NCI-H345 (cell line): ENCODE measurements at places on chromosomes 6 and 20.
A peak's percentile ranks its signal among the peaks of the same experiment; 100 is the strongest.

- no peak for DNase-seq
These were observed 245.9 kb downstream of the FARS2 start for GRCh38 chr6:5507131-5507681.

DNA sequence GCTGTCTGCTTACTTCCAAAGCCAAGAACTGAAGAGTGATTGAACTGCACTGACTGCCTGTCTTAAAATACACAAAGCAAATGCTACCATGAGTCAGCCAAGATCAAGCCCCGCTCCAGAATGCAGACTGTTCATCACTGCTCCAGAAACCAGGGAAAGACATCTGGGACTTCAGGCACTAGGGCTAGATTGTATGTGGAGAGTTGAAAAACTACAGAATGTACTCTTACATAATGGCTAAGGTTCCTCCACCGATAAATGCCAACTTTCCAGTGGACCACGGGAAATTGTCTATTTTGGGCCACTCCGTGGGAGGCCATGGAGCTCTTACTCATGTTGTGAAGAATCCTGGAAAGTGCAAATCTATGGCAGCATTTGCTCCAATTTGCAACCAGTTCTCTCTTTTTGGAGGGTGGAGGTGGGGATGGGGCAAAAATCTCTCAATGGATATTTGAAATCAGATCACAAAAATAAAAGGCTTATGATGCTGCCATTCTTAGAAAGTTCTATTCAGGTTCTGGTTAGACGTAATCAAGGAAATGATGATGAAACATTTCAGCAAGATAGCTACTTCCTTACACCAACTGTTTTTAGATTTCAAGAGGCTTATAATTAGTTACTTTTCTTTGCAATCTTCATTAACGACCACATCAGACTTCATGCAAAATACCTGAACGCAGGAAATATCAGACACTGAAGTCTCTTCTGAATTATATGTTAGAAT lies 11.8 kb upstream of the CAP2 start:
- DNase-seq, result no peak

- DNase-seq, result no peak
These were observed 23.7 kb upstream of the TFAP2C start for GRCh38 chr20:56605261-56605996.

DNA sequence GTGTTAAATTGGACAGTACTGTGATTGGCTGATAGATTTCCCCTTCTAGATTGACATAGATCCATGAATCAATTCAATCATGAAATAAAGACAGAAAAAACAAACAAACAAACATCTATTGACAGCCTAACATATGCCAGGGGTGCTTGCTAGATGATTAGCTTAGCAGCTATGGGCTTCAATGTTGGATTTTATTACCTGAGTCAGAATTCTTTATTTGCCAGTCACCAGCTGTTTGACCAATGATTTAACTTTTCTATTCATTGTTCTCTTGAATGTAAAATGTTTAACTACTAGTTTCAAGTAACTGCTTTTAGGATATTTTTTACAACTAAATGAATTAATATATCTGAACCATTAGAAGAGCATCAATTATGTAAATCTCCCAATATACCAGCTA lies 901.3 kb upstream of the CITED2 start:
- DNase-seq, result no peak

DNA sequence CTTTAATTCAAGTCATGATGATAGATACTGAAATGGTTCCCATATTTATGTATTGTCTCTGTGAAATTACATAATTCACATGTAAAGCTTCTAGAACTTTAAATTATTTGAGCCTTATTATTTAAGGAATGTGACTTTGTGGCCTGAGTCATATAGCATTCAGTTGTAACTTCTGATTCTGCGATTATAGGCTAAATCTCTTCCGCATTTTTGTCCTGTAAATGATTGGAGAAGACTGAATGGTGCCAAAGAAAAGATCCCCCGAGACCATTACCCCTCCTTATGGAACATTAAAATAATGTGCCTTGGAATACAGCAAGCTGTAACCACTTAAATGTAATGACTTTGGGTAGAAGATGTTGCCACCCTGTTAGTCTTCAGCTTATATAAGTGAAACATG lies 63.3 kb upstream of the MAP7 start:
- DNase-seq, result no peak

GRCh38 chr20:34534391-34535165 lies 18.4 kb downstream of the DYNLRB1 start:
- DNase-seq, result no peak

DNA sequence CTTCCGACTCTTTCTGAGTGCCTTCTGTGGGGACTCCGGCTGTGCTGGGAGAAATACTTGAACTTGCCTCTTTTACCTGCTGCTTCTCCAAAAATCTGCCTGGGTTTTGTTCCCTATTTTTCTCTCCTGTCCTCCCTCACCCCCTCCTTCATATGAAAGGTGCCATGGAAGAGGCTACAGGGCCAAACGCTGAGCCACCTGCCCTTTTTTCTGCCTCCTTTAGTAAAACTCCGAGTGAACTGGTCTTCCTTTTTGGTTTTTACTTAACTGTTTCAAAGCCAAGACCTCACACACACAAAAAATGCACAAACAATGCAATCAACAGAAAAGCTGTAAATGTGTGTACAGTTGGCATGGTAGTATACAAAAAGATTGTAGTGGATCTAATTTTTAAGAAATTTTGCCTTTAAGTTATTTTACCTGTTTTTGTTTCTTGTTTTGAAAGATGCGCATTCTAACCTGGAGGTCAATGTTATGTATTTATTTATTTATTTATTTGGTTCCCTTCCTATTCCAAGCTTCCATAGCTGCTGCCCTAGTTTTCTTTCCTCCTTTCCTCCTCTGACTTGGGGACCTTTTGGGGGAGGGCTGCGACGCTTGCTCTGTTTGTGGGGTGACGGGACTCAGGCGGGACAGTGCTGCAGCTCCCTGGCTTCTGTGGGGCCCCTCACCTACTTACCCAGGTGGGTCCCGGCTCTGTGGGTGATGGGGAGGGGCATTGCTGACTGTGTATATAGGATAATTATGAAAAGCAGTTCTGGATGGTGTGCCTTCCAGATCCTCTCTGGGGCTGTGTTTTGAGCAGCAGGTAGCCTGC lies 4.8 kb downstream of the PIM1 start:
- no peak for DNase-seq

DNA sequence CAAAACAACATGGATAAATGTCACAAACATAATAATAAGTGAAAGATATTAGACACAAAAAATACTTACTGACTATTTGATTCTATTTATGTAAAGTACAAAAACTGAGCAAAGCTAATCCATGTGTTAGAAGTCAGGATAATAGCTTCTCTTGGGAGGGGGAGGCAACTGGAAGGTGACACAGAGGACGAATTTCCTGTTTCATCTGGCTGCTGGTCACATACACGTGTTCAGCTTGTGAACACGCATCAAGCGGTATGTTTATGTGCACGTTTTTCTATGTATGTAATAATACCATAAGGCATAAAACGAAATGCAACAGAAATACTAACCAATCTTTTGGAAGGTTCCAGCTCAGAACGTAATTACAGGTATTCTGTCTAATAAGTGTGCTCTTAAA lies 54.3 kb downstream of the MKKS start:
- no peak for DNase-seq

GRCh38 chr20:47127546-47127945 lies 229.0 kb downstream of the ZMYND8 start:
- no peak for DNase-seq

GRCh38 chr20:8974009-8974708 lies 94.7 kb upstream of the PLCB4 start:
- no peak for DNase-seq

DNA sequence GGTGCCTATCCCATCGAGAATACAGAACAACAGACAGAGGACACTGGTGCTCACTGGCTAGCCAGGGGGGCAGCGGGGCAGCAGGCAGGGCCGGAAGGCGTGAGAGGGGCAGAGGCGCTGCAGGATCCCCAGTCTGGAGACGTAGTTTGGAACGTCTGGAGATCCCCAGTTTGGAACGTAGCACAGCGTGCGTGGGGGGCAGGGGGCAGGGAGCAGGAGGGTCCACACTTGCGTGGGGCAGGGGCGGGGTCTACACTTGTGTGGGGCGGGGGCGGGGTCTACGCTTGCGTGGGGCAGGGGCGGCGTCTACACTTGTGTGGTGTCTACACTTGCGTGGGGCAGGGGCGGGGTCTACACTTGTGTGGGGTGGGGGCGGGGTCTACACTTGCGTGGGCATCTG lies 107.2 kb downstream of the DACT2 start:
- no peak for DNase-seq

GRCh38 chr6:70884074-70884983 lies 72.5 kb downstream of the B3GAT2 start:
- DNase-seq, result peak; percentile 65

DNA sequence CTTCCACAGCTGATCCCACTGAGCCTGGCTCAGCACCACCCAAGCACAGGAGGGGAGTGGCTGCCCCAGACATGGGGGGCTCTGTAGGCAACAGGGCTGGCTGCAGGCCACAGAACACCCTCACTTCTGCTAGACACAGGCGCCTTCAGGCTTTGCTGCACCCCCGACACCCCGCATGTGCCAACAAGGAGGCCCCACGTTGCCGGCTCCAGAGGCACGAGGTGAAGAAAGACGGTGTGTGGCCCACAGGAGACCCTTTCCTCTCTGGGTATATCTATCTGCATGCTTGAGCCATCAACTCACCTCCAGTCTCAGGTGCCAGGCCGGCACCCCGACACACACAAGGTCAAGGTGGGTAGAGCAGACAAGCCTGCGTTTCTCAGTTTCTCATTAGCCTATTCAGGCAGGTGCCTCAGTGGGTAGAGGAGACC lies 158.3 kb downstream of the DLL1 start:
- no peak for DNase-seq

GRCh38 chr6:137725949-137726348 lies 141.1 kb upstream of the TNFAIP3 start:
- no peak for DNase-seq

DNA sequence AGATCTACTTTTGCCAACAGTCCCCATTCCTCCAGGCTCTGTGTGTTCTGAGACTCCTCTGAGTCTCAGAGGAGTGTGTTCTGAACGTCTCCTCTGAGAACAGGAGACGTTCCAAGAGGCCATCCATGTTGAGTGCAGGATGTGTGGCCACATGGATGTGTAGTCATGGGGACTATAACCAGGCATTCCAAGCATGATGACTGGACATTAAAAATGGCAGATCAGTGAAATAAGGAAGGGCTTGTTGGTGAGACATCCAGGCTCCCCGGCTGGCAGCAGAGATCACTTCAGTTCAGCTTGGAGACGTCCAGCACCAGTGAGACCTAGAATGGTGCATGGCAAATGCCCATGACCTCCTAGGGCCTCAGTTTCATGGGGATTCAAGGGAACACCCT lies 34.3 kb upstream of the POU5F1 start:
- DNase-seq, result no peak

DNA sequence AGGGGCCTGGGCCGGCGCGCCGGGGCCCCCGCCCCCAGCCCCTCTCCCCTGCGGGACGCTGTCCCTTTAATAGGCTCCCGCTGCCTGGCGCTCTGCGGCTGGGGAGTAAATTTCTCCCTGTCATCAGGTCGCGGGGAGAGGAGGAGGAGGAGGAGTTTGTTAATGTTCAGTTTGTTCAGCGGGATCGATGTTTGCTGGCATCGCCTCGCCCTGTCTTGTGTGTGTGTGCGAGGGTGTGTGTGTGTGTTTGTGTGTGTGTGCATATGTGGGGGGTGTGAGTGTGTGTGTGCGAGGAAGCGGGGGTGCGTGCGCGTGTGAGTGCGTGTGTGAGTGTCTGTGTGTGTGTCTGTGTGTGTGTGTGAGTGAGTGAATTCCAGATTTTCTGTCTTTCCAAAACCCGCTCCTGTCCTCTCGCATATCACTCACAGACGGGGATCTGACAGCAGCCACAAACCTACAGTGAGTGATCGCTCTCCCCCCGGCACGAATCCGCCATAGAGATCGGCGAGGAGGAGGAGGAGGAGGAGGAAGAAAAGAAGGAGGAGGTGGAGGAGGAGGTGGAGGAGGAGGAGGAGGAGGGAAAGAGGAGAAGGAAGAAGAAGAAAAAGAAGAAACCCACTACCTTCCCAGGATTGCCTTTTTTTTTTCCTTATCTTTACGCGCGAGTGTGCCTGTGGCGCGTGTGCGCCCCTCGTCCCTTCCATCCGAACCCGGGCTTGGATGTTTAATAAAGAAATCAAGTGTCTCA lies at the start of gene TSHZ2:
Gene TSHZ2 (plus strand): TSS at position 169 of the 748 bp plus-strand sequence. CDS start 936 bp downstream, outside the sequence.
- peak; percentile 77 for DNase-seq

DNA sequence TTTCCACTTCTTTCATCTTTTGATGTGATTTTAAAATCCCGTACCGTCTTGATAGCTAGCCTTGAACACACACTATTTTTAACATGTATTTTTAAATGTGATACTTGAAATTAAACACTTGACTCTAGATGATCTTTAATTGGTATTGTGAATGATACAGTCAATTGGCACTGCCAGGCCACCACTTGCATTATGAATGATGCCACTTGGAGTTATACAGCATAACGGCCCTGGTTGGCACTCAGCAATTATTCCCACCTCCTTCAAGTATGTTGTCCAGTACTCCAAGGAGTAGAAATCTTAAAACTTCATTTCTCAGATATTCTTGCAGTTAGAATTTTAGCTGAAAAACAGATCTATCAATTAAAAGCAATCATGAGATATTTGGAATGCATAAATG lies 62.9 kb downstream of the TENT5A start:
- DNase-seq, result no peak

DNA sequence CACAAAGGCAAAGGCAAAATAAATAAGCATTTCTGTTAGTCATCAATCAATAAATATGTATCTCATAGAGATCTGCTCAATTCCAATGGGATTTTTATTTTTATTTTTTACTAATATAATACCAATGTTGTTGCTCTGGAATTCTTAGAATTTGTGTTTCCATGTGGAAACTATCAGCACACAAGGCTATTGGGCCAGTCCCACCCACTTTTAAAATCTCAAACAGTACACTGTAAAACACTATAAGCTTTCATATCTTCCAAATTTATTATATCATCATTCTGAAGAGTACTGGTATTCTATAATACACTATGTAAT lies 563.8 kb upstream of the MARCKS start:
- DNase-seq, result no peak

DNA sequence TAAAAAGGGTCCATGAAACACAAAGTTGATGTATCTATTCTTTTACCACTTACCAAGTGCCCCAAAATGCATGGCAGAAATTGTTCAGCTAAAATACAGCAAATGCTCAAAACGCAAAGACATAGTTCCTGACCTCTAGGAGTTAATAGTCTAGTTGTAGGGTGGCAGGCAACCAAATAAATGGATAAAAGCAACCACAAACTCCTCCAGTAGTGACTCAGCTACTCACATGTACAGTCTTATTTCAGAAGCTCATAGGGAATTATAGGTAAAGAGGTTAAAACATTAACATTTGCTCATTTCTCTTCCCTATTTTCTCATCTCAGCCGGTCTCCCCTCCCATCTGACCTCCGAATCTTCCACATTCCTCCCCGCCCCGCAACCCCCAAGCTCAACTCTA lies 143.9 kb upstream of the INSM1 start:
- DNase-seq, result no peak

DNA sequence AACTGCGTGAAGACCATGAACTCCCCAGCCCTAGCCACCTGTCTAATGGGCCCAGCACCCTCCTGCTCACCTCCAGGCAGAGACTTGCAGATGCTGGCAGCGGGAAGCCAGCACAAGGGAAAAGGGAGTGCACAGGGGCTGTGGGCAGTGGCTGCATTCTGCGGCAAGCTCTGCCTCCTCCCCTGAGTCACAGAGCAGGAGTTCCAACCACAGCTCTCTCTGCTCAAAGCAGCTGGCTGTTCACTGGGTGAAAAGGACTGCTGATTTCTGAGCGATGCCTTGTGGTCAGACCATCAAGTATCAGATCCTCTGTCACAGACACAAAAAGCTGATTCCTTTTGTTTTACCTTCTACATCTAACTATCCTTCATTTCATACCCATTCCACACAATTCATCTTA lies 10.5 kb downstream of the NKX2-2 start:
- no peak for DNase-seq

- DNase-seq, result no peak
These were observed 13.2 kb downstream of the SLCO4A1 start for GRCh38 chr20:62655282-62656196.
